CD4-positive, alpha-beta T cell treated with Interleukin-21 for 1 hour (primary cell): ENCODE measurements at places on chromosomes 7 and 10.

DNA sequence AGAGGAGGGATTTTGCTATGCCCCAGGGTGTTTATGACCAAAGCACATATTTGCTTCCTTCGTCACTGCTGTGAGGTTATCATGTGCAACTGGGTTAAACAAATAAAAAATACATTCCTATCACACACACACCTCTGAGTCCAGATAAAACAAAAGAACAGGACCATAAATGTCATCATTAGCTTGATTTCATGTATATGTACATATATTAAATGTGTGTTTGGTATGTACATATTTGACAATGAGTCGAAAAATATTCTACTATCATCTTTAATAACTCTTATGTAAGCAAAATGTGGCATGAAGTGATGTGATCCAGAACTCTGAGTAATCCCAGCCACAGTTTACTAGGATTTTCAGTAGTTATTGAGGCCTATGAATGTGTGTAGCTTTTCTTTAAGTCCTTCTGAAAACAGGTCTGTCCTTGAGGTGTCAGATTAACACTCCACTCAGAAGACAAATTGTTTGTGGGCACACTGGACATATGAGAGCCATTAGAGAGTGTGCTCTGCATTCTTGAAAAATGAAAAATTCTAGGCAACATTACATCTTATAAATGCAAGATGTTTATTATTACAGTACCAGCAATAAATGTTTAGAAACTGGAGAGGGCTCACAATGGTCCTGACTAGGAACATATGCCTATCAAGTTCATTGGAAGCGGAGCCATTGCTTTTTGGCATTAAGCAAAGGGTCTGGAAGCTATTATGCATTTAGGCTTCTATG lies 335.1 kb upstream of the SEMA3A start:
- no peak for DNase-seq

GRCh38 chr7:46454816-46455215 lies 533.7 kb upstream of the IGFBP3 start:
- no peak for DNase-seq

DNA sequence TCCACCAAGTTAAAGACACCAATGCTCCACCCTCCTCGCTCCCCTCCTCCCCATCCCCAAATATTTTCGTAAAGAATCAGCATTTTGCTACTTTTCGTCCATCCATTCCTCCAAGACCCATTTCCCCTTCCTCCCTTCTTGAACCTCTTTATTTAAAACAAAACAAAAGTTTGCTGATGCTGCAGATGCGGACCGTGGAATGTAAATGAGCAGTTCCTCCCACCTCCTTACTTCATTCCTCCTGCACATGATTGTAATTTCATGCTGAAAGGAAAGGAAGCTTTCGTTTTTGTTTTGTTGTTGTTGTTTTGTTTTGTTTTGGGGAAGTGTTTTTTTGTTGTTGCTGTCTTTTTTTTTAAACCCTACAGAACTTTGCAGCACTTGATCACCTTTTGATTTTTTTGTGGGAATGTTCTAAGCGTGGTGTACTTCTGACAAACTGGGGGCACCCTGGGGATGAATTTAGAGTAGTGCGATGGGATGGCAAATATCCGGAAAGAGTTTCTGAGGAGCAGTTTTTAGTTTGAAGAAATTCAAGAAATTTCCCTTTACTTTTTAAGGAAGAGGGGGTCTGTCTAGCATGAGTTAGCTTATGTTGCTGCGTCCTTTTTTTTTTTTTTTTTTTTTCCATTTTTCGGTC lies 177.3 kb downstream of the TCF7L2 start:
- DNase-seq: no peak

GRCh38 chr7:51304729-51305128 lies 11.9 kb downstream of the COBL start:
- no peak for DNase-seq

- no peak for DNase-seq
Observed at GRCh38 chr7:21851559-21851967, 94.1 kb downstream of the CDCA7L start.

DNA sequence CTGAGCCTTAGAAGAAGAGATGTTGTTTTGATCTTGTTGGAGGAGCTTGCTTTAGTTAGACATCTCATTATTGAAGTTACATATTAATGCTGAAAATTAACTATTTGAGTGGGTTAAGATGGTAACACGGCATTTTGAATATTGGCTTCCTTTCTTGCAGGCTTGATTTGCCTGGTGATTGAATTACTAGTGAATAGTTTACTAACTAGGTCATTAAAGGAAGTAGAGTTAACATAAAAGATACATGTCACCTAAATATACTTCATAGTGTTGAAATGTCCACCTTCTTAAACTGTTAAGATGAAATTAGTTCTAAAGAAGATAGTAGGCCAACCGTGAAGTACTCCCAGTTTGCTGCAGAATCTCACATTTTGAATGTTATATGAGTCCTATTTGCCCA lies 18.5 kb downstream of the MPLKIP start:
- DNase-seq: no peak

DNA sequence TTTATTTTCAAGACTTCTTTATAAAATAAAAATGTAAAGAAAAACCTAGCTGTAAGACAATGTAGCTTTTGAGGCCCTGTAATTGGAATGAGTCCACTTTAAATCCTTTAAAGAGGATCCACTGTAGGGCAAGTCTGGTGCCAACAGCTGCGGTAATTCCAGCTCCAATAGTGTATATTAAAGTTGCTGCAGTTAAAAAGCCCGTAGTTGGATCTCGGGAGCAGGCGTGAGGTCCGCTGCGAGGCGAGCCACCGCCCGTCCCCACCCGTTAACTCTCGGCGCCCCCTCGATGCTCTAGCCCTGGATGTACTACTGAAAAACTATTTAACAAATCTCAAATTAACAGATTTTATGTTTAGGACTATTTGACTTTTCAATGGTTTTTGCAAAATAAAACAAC lies 414.7 kb upstream of the SEMA3C start:
- DNase-seq: no peak

GRCh38 chr7:28533731-28534531 lies 121.6 kb downstream of the CREB5 start:
- no peak for DNase-seq

GRCh38 chr10:6145166-6145987 lies 56.5 kb downstream of the RBM17 start:
- no peak for DNase-seq

DNA sequence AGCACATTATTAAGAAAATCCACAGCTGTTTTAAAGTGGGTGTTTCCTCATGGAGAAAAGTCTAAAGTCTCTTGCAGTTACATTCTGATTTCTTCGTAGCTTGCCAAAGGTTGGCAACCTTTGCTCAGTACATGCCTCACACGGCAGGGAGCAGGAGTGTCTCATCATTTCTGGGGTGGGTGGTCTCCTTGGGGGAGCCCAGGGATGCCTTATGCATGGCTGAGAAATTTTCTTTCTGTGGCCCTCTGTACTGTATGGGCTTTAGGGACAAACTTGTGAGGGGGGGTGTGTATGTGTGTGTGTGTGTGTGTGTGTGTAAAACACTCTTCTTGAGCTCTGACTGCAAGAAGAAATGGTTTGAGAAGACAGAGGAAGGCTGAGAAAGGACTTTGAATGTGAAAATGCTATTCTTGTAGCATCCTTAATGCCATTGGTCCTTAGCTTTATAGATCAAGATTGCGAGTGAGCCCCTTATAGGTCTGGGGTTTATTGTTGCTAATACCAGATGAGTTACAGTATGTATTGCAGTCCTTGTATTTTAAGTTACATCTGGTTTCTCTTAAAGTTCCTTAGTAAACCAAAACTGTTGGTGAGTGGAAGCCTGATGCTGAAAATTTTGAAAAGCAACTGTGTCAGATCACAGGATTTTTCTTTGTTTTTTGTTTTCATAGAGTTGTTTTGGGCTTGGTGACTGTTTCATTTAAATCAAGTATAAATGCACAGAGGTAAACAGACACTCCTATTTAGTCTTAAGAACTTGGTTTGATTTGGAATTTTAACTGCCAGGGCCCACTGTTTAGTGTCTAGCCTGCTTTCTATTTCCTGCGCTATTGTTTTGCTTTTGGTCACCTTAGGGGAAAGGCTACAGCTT lies 242.0 kb downstream of the BICC1 start:
- DNase-seq: no peak

DNA sequence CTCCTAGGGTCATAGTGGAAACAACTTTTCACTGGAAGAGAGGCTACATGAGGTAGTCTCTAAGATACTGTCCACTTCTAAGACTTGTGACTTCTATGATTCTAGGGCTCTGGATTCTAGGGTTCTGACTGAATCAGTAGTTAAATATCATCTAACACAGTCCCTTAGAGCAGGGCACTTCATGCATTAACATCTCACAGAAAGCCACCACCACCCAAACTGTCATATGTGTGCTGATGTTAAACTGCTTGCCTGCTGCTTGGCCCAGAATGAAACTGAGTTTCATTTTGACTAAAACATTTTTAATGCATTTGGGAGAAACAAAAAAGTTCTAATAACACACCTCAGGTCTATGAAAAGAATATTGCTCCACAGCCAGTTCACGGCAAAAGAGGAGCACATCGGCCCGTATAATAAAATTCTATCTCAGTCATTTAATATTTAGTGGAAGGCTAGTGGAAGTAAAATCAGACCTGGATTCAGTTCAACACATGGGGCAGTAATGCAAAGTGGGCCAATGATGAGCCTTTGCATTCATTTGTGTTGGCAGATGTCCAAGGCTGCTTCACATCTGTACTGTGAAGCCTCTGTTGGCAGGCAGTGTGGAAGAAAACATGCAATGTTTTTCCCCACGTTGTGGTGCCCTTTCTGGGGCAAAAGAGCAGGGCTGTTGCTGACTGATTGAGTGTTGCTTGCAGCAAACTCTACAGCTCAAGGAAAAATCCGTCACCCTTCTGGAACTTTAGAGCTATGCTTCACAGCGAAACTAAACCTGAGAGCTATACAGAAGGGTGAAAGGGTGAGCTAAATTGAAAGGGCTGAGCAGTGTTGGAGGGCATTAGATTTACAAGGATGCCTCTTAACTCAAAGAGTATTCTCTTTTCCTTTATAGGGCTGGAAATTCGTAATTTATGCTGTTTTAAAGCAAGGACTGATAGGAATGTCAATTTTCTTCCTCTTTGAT lies 33.5 kb upstream of the AUTS2 start:
- DNase-seq: no peak
